ENCODE measurements at places on chromosomes 5 and 9.
A peak's percentile ranks its signal among the peaks of the same experiment; 100 is the strongest.

- peak; percentile 20 for DNase-seq
Observed at GRCh38 chr9:98929895-98930341, 13.8 kb upstream of the COL15A1 start.

GRCh38 chr5:178464431-178465048 lies 125.7 kb downstream of the COL23A1 start:
- DNase-seq = no peak

DNA sequence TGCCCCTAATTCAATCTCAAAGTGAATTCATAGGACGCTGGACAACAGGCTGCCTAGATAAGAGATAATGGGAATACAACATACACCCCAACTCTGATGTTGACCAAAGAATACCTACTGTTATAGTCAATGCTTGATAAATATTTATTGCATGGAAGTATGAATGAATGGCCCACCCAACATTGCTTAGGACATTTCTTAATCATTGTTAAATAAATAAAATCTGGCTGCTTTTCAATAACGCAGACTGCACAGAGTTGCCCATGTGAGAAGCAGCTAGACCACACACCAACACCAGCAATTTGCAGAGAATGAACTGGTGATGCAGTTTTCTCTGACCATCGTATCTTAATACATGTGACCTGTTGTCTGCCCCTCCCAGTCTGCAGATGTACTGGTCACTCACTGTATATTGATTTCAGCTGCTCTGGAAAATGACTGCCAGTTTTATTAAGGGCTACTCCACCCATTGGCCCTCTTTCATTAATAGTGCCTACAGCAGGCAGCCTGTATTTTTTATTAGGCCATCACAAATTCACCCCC lies 236.2 kb upstream of the WWC1 start:
- no peak for DNase-seq

- no peak for DNase-seq
Observed at GRCh38 chr9:93577078-93577974, 942 bp downstream of the PHF2 start.

GRCh38 chr5:152164860-152165259 lies 240.2 kb upstream of the GLRA1 start:
- no peak for DNase-seq

DNA sequence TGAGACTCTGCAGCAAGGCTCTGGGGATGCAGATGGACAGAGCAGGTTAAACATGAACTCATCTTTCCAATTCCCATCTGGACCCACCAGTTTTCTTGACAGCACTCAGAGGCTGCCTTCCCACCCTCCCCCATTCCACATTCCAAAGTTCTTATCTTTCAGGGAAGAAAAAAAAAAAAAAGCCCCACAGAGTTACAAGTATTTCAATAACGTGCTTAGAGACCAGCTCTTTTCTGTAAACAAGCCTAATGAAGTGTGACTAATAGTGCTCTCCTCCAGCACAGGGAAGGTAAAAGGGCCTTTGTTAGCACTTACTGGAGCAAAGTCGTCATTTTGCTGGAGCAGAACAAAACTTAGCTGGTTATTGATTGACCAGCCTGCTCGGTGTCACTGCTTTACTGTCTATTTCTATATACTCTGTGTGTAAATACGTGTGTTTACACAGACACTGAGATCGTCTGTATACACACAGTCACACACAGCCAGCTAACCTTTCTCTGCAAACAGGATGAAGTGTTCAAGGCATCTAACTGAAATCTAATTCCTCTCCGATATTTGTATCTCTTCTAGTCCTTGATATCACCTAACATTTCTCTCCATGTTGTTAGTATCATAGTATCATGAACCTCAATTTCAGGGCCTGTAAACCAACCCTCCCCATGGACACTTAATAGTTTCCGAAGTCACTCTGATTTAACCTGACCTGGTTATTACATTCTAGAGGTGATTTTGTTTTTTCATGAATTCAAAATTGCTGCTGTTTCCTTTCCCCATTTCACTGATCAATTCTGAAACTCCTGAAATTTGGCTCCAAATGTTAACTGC lies 84.9 kb downstream of the ZNF608 start:
- peak; percentile 76 for DNase-seq

- DNase-seq = peak; percentile 76
Observed at GRCh38 chr5:55303238-55303690, 4.2 kb downstream of the DHX29 start.

DNA sequence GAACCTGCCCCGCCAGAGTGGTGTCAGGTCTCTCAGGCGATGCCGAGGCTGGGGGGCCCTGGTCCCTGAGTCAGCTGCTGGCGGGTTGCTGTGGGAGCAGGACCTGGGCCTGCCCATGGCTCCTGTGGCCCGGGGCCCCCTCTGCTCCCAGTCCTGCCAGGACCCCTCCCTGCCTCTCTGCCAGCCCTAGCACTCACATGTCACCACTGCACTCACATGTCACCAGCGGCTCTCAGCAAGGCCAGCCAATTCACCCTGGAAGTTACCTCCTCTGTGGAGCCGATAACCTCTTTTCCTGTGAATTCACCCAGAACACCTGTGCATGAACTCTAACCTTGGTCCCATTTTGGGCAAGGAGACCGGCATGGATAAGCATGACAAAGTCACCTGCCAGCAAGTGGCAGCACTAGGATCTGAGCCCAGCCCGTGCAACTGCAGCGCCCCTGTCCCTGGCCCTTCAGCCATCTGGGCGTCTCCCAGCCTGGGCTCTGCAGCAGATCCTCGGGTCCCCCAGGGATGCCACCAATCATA lies 170.2 kb downstream of the GAPVD1 start:
- DNase-seq = no peak

GRCh38 chr9:12723409-12724028 lies 30.3 kb downstream of the TYRP1 start:
- DNase-seq = peak; percentile 56

DNA sequence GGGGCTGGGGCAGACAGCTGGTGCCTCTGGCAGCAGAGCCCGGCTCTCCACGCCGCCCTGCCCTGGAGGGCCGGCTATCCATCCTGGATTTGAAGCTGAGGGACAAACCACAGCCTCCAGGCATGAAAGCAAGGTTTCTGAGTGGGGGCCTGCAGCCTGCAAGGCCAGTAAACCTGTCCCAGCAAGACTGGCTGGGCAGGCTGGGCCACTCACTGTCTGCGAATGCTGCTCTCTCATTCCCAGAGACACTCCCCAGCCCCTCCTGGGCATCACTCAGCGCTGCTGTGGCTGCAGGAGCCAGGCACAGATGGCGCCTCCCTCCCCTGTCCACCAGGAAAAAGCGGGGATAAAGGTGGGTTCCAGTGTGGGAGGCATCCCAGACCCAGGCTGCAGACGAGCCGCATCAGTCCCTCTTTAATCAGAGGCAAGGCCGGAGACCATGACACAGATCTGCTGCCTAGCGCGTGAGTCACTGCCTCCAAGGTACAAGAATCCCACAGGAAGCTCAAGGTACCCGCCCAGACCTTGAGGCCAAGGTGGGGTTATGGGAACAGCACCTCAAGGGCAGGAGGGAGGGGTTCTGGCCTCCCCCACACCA lies 118.0 kb downstream of the VAV2 start:
- DNase-seq = peak; percentile 60

DNA sequence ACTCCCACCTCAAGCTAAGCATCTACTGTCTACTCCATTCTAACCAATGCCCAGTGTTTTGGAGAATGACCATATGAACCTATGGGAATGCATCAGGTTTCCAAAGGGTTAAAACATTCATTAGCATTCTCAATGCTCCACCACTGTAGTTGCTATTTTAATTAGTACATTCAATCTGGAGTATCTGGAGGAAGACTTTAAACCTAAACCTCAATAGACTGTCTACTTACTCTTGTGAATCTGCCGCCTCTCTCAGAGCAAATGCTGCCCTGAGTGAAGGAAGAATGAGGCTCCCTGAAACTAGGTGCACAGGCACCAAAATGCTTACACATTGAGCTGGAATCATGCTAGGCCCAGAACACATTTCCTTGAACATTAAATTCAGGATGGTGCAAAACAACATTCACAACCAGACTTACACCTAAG lies 2.0 kb downstream of the ENC1 start:
- no peak for DNase-seq

GRCh38 chr9:108477529-108478006 lies 378.2 kb downstream of the ACTL7B start:
- peak; percentile 88 for DNase-seq

GRCh38 chr5:42953041-42953440 lies 87.1 kb downstream of the ANXA2R start:
- DNase-seq = peak; percentile 60

- DNase-seq = peak; percentile 75
Observed at GRCh38 chr5:179870403-179870903, 11.8 kb upstream of the MRNIP start.

GRCh38 chr5:173919443-173919842 lies 31.3 kb downstream of the CPEB4 start:
- peak; percentile 35 for DNase-seq

DNA sequence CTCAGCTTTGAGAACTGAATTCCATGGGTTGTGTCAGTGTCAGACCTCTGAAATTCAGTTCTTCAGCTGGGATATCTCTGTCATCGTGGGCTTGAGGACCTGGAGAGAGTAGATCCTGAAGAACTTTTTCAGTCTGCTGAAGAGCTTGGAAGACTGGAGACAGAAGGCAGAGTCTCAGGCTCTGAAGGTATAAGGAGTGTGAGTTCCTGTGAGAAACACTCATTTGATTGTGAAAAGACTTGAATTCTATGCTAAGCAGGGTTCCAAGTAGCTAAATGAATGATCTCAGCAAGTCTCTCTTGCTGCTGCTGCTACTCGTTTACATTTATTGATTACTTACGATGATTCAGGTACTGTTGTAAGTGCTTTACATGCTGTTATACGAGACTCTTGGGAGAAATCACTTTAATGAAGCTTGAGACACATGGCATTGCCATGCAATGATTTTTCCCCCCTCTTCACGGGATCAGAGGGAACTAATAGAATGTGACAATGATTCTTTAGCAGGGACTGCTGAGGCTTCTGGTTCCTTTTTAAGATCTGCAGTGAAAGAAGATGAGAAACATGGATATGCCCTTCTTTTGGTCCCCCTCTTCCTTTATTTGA lies 63.8 kb downstream of the PTTG1 start:
- DNase-seq = no peak

GRCh38 chr5:127028822-127029457 lies 1.4 kb downstream of the MARCHF3 start:
- DNase-seq = no peak

DNA sequence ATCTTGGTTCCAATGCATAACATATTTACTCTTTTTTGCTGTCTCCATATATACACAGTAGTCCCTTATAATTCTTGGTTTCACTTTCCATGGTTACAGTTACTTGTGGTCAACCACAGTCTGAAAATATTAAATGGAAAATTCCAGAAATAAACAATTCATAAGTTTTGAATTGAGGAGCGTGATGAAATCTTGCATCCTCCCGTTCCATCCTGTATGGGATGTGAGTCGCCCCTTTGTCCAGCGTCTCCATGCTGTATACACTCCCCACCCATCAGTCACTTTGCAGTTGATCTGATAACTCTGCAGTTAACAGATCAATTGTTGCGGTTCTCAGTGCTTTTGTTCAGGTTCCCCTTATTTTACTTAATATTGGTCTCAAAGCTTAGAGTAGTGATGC lies 11.5 kb upstream of the FAF2 start:
- DNase-seq = peak; percentile 34

GRCh38 chr9:130565792-130566191 lies 13.6 kb upstream of the FUBP3 start:
- peak; percentile 26 for DNase-seq

- no peak for DNase-seq
Observed at GRCh38 chr5:72234868-72235267, 85.2 kb downstream of the MRPS27 start.

- no peak for DNase-seq
Observed at GRCh38 chr9:90860382-90860781, 58.8 kb downstream of the SYK start.

DNA sequence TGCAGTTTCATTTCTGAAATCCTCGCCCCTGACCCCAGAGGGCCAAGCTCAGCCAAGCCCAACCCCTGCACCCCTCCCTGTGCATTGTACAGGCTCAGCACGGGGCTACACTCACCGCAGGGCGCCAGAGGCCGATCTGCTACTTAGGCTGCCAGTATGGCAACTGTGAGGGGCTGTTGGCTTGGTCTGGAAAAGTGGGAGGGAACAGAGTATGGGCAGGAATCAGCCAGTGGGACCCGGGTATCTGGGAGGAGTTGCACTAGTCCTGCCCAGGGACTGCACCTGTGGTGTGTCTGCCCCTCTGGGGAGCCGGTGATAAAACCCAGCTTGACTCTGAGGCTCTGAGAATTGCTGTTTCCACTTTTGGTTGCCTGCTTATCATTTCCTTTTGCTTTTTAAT lies 167.4 kb upstream of the KIF2A start:
- DNase-seq = no peak

GRCh38 chr9:98839724-98840123 lies 32.3 kb downstream of the GALNT12 start:
- DNase-seq = no peak

DNA sequence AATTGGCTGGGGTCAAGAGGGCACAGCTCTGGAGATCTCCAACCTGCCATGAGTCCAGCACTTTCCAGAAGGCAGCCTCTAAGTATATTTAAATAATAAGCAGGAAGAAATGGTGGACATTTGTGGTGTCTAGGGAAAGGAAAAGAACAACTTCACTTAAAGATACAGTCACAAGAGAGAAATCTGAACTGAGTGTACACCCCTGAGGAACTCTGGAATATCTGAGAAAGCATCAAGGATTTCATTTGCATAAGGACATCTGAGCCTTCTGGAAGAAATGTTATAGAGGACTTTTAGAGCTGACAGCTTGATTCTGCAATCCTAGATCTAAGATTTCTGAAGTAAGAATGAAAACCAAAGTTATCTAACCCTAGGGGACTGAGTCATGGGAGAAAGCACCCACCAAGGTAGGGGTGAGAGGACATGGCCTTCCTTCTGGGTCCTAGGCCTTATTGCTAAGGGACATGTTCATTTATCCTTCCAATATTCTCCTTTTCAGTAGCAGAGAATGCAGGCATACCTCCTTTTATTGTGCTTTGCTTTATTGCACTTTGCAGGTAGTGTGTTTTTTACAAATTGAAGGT lies 253.4 kb upstream of the SLC24A2 start:
- DNase-seq = no peak

DNA sequence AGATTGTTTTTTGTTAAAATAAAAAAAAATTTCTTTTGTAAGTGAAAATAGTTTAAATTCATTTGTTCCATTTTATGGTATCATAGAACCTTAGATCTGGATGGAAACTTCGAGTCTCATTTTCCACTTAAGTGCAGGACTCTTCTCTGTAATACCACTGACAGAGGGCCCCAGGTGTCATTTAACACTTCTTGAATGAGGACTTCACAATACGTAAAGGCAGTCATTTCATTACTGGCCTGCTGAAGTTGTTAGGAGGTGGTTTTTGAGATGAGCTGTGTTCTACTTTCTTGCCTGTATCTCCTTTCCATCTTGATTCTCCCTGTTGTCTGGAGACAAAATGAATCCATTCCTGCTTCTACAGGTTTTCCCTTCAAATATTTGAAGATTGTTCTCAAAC lies 455.3 kb downstream of the DMRT2 start:
- DNase-seq = no peak

DNA sequence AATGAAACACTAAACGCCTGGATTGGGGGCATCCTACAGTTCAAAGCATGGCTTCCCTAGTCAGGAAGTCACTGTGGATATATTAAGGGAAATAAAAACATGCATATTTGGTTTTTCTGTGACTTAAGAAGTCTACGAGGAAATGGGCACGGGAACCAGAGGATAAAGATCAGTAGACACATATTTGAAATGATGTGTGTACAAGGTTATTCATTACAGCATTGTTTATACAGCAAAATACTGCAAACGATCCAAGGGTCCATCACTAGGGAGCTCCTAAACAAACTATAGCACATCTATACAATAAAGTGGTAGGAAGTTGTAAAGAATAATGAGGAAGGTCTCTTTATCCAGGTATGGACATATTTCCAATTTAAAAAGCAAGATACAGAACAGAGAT lies 71.8 kb downstream of the EFNA5 start:
- no peak for DNase-seq

GRCh38 chr5:15943487-15943886 lies 236.1 kb downstream of the MARCHF11 start:
- peak; percentile 20 for DNase-seq
